Neural crest cell (in vitro differentiated cells): ENCODE measurements at places on chromosomes 3 and 15.

DNA sequence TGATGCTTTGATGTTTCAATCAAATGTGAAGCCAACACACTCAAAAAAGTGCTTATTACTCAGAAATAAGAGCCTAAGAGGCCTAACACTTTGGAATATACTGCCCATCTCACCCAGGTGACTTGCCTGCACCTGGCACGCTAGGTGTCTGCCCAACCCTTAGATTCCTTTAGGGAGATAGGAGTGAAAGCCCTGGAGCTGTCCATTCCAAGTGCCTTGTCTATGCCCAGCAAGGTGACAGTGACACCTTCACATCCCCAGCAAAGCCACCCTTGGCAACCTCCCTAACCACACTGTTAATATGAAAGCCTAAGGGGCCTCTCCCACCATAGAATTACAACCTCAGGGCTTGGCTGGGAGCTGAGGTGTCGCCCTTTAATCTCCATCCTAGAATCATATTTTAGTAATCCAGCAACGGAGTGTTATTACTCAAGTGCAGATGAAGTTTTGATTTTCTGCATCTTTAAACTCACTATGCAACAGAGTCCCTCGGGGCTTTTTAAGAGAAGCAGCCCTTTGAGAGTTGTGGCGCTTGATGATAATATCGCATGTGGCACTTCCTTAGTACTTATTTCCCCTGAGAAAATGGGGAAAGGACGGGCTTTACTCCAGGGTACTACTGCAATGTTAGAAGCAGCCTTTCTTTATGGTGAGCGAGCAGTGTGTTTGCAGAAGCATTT lies 24.8 kb downstream of the ATP10A start:
- no peak for DNase-seq

DNA sequence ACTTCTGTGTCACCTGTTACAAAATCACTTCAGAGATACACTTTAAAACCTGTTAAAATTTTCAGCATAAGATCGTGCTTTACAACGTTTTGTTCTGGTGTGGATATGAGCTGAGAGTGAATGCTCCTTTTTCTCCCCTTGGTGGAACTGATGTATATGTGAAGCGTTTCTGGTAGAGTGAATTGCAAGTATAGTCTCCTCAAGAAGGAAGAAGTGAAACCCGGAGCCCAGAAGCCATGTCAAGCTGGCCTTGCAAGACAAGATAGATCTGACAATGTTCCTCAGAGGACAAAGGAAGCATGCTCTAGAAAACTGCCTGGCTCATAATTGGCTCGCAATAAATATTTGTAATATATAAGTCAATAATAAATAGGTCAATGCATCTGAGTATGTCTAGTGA lies 23.6 kb downstream of the SERPINI2 start:
- no peak for DNase-seq

- no peak for DNase-seq
Measured at GRCh38 chr3:193040836-193041672, 123.4 kb upstream of the MB21D2 start.

GRCh38 chr3:176767385-176767784 lies 429.9 kb downstream of the TBL1XR1 start:
- no peak for DNase-seq

DNA sequence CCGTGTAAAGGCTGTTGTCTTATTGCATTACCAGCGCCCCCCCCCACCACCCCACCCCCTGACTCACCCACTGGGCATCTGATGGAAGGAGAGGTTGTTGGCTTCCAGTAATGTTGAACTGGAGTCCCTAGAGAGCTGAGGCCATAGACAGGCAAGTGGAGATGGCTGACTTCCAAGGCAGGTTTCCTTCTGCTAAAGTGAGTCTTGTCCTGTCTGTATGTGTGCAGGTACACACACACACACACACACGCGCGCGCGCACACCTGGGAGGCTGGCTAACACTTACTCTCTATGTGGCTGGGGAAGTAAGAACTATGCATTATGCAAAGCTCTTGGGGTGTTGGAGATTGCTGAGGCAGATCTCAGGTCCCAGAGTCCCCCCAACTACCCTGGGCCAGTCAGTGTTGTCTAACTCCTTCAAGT lies 1.6 kb upstream of the KY start:
- DNase-seq: no peak

DNA sequence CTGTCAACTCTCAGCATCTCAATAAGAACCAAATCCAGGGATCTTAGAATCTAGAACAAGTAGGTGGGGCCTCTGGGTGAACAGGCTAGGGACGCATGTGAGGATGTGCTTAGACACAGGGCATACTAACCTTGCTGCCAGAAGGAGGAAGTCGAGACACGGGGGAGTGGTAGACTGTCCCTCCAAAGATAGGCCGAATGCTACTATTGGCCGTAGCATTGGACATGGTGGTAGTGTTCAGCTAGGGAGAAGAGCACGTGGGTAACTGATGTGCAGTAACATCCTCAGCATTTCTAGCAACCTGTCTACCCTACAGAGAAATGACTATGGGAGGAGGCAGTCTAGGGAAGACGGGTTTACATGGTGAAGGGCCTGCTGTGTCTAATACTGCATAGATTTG lies 15.6 kb downstream of the RCCD1 start:
- no peak for DNase-seq

- no peak for DNase-seq
Measured at GRCh38 chr3:152203652-152204051, 65.1 kb upstream of the MBNL1 start.

- DNase-seq: no peak
Measured at GRCh38 chr15:21262851-21263425, 177.4 kb downstream of the POTEB3 start.

- DNase-seq: no peak
Measured at GRCh38 chr3:131503320-131503635, 507 bp upstream of the MRPL3 start.

DNA sequence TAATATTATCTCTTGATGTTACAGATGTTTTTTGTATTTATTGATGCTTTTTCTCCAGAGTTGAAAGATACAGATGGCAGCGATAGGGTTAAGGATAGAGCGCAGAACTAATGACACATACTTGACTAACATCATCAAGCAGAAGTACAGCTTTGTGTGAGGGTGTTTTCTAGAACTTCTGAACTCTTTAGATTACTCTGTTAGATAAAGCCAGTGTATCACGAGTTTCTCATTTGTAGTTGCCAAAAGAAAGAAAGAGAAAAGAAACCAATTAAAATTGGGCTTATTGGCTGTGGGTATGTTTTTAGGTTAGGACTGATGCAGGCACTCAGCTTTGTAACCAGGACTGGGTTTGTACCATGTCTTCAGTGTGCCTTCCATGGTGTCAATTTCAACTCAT lies 6.6 kb upstream of the GPR171 start:
- no peak for DNase-seq

DNA sequence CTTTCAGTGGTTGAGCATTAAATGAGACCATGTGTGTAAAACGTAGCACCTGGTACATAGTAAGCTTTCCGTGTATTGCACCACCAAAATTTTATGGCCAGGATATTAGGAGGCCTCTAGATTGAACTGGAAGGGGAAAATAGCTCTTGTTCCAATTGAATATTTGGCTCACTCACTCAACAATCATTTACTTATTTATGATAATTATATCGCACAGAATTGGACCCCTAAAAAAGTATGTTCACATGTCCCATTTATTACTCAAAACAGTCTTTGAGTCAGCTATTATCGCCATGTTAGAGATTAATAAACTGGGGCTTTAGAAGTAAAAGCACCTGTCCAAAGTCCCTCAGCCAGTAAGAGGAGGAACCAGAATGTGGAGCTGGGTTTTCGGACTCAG lies 5.1 kb upstream of the TTLL3 start:
- DNase-seq: no peak

DNA sequence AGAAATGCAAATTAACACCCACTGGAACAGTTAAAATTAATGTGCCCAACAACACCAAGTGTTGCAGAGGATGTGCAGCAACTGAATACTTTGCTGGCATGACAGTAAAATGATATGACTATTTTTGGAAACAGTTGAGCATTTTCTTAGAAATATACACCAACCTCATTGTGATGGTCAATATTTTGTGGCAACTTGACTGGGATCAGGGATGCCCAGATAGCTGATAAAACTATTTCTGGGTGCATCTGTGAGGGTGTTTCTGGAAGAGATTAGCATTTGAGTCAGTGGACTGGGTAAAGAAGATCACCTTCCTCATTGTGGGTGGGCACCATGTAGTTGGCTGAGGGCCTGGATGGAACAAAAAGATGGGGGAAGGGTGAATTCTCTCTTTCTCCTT lies 57.9 kb downstream of the RPLP1 start:
- no peak for DNase-seq
